Caudate nucleus (tissue), 63 donors: ENCODE measurements at places on chromosomes 12 and 14.
A peak's percentile ranks its signal among the peaks of the same experiment; 100 is the strongest.

DNA sequence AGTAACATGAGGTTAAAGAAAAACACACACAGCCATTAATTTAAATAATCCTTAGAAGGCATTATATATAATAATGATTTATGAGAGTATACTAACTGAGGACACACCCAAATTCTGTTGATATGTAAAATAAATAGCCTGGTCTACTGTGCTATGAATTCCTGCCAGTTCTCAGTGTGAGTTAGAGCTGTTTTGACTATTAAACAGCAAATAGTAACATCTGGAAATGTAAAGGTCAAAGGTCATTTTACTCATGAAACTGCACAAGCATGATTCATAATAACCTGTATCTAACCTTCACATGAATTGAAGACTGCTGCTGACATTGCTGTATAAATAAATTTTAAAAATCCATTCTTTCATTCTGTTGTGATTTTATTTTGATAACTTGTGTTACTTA, 966.7 kb downstream of the SLC6A15 start:
- DNase-seq: no peak

DNA sequence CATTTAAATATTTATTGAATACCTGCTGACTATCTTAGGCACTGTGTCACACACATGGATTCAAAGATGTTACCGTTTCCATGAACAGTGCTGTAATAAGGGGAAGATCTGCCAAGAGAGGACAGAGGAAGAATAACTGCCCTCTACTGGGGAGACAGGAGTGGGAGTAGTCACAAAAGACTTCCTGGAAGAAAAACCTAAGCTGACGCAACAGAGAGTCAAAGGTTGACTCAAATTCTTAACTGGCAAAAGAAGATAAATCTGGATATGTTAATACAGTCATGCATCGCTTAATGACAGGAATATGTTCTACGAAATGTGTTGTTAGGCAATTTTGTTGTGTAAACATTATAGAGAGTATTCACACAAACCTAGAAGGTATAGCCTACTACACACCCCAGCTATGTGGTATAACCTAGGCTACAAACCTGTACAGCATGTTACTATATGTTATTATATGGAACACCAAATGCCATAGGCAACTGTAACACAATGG, 51.5 kb downstream of the DCAF5 start:
- no peak for DNase-seq

GRCh38 chr14:26775765-26776563, 178.1 kb upstream of the NOVA1 start:
- no peak for DNase-seq

- DNase-seq: no peak
Observed at GRCh38 chr12:5796171-5796958, 148.7 kb downstream of the ANO2 start.

GRCh38 chr14:24441485-24441884, 1.1 kb downstream of the SDR39U1 start:
- DNase-seq: no peak

DNA sequence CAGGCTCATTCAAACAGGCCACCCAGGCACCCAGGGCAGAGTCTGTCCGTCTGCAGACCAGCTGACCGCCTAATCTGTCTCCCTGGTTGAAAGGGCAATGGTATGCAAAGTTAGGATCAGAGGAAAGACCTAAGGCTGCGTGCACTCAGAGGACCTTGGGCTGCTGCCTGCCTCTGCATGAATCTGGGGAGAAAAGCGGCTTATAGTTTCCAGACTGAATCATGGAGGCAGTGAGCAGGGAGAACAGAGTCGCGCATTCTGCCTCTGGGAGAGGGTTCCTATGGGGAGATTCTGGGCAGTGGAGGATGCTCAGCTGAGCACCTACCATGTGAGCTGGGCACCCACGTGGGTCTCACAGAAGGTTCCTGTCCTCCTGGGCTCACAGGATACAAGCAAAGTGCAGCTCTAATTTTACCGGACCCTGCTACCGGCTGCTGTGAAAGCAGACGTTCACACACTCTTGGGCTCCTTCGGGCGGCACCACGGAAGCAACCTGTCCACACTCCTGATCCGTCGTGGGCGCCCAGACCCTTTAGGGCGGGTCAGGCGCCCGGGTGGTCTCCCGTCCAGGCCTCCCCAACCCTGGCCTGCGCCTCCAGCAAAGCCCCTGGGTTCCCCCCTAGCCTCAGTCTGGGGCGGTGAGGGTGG, 772 bp downstream of the SCARB1 start:
- peak; percentile 69 for DNase-seq

DNA sequence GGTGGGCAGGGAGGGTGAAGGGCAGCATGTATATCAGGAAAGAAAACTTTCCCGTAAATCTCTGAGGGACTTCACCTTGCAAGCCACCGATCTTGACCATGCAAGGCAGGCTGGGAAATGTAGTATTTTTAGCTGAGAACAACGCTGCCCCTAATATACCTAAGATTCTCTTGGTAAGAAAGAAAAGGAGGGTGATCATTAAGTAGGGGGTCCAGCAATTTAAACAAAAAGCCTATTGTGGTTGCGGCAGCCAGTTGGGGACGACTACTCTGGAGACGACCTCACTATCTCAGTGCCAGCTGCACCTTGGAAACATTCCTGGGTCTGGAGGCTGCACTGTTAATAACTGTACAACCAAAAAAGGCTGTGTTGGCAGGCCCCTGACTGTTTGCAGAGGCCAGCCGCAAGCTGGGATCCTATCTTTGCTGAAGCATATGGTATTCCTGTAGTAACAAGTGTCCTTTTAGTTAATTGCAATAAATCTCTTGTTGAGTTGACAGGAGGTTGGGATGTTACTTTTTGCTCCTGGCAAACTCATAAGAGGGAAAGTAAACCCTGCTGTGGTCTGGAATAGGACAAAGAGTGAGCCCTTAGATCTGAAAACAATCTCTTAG, 6.4 kb downstream of the APOLD1 start:
- DNase-seq: no peak

DNA sequence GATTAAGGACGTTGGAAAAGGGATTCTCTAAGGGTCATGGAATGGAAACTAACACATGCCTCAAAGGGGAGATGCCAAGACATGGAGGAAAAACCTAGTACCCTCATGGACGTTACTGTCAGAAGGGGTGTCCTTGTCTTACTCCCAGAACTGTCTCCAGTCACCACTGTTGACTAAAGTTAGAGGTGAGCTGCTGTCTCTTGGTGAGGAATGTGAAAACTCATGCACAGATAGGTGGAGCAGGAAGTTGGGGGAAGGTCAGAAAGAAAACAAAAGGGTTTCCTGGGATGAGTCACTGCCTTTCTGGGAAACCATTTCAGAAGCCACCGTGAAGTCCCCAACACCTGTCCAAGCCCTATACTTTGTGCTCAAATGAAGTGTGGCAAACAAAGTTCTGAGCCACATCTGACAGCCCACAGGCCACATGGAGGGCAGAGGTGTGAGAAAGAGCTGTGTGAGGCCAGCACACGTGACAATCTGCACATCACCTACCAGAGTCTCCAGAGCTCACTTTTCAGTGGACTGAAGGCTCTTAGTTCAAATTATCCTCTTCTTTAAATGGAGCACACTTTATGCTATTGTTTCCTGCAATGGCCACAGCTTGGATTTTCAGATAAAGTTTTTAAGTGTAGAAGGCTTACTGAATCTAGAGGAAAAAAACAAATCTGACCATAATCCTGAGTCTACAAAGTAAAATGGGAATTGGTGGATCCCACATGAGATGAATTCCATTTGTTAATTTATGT, 92.9 kb upstream of the EGLN3 start:
- no peak for DNase-seq

- no peak for DNase-seq
Observed at GRCh38 chr12:19869413-19869812, 430.1 kb downstream of the AEBP2 start.

GRCh38 chr14:80959496-80959895, 4.1 kb downstream of the TSHR start:
- DNase-seq: no peak

GRCh38 chr12:80257920-80258319, 158.6 kb downstream of the OTOGL start:
- no peak for DNase-seq

DNA sequence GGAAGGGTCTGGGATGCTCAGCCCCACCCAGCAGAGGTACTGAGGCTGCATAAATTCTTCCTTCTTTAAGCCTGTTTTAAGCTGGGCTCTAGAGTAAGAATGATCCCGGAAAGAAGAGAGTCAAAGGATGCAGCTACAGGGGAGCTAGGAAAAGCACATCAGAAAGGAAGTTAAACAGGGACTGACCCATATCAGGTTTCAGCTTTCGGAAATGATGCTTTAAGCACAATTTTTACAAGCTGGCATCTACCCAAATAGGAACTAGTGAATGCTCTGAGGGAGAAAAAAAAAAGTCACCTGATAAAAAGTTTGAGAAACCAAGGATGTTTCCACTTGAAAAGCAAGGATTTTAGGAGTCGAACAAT, 22.0 kb downstream of the TSPAN8 start:
- DNase-seq: no peak

DNA sequence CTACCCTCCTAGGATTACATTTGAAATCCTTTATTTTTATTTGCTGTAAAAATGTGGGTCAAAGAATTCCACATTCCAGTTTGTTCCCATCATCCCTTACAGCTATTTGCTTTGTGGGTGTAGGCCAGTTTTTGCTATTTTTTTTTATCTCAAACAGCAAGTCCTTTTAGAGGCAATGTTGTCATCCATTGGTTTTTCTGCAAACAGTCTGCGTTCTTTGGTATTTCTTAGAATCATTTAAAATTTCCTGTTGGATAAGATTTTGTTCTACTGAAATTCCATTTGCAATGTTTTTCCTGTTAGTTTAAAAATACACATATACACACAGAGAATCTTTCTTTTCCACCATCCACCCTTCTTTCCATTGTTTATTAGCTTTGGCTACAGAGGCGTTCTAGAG, 53.3 kb upstream of the STK38L start:
- no peak for DNase-seq

DNA sequence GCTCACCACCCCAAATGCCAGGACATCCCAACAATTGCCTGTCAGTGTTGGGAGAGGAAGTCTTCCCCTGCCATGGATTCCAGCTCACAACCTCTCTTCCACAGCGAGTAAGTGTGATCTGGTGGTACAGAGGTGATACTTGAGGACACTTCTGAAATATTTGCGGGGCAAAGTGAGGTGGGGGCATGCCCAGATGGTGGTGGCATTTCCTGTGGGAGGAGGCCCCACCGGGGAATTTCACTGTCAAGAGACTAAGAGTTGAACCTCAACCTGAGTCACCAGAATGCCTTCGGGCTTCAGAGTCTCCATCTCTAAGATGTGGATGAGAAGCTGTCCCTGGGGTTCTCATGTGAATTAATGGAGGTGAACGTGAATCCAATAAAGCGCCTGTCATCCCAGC, 122.3 kb upstream of the RFLNA start:
- no peak for DNase-seq

GRCh38 chr12:93778306-93778705, 101.1 kb downstream of the CRADD start:
- peak; percentile 22 for DNase-seq

GRCh38 chr12:47079981-47080724, 394 bp upstream of the AMIGO2 start:
- DNase-seq: no peak

DNA sequence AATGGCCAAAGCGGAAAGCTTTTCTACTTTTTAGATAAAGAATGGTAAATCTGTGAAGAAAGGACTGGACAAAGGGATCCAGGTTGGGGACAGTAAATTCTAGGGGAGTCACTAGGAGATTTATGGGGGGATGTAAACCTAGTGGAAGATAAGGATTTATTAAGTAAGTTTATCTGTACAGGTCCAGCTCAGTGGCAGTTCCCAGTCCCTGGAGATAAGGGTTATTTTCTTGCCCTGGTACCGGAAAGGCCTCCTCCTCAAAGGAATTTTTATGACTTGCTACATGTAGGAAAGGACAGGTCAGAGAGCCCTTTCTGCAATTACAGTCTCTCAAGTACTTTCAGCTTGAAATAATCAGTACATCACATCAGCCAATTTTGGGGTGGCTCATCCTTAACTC, 72.6 kb upstream of the BICD1 start:
- no peak for DNase-seq

GRCh38 chr12:70885956-70886355, 34.6 kb downstream of the PTPRR start:
- no peak for DNase-seq

DNA sequence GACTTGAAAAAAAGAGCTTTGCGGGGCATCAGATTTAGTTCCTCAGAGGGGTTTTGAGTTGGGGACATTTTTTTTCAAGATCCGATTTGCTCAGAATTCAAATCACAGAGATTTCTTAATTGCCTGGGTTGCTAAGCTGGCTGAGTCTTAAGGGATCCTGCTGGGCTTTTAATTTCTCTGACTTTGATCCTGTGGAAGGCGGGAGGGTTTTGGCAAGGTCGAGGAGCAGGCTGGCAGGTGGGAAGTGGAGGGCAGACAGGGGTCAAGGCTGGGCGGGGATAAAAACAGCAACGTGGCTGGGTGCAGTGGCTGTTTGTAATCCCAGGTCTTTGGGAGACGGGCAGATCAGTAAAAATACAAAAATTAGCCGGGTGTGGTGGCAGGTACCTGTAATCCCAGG, 33.5 kb upstream of the CCDC63 start:
- DNase-seq: no peak

DNA sequence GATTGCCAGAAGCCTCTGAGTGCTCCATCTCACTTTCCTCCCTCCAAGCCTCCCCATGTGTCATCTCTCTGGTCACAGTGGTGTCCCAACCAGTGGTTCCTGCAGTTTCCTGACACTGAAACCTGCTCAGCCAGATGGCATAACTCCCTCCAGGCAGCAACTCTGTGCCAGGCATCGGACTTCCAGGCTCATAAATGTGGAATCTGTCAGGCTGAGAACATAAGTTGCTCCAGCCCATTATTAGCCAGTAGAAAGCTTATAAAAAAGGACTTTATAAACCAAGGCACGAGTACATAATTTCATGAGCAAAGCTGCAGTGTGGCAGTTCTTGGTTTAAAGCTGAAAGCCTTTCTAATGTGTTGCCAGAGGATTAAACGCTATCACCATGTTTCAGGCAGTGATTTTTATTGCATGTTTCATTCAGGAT, 194.3 kb downstream of the DACT1 start:
- DNase-seq: no peak

DNA sequence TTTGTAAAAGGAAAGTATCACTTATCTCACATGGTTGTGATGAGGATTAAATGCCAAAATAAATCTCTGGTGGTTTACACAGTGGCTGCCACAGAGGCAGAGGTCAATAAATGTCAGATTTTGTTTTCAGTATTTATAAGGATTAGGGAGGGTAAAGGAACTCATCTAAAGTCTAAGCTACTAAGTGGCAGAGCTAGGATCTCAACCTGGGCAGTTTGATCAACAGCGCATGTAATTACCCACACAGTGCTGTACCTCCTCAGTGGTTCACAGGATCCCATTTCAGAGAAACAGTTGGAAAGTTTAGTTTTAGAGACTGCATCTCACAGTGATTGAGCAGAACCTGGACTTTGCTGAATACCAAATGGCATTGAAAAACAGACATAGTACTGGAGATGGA, 44.9 kb upstream of the RIC8B start:
- DNase-seq: no peak
